Gastrocnemius medialis (tissue), 4 donors: ENCODE measurements at places on chromosomes 1 and 21.

GRCh38 chr1:60394436-60394835 is 320.9 kb upstream of the C1orf87 start:
- no peak for DNase-seq

- DNase-seq = no peak
Observed at GRCh38 chr21:41899426-41900202, 20.5 kb upstream of the PRDM15 start.

- no peak for DNase-seq
Observed at GRCh38 chr1:55309786-55310504, 94.8 kb upstream of the USP24 start.

DNA sequence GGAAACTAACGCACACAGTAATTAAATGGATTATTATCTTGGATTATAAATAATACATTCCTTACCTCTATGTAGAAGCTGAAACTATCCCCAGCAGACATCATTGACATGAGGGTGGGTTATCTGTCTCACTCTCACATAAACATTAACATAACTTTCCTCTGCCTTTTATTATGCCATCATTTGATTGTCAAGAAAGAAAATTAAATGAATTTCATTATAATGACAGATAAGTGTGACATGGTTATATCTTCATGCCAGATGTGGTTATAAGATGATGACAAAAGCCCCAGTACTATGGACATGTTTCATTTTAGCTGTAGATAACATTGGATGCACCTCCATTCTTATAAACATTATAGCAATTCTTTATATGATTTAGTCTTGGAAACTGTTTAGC is 476.5 kb downstream of the KCNT2 start:
- DNase-seq = no peak

GRCh38 chr1:31798433-31799195 is 17.2 kb downstream of the SPOCD1 start:
- DNase-seq = no peak

DNA sequence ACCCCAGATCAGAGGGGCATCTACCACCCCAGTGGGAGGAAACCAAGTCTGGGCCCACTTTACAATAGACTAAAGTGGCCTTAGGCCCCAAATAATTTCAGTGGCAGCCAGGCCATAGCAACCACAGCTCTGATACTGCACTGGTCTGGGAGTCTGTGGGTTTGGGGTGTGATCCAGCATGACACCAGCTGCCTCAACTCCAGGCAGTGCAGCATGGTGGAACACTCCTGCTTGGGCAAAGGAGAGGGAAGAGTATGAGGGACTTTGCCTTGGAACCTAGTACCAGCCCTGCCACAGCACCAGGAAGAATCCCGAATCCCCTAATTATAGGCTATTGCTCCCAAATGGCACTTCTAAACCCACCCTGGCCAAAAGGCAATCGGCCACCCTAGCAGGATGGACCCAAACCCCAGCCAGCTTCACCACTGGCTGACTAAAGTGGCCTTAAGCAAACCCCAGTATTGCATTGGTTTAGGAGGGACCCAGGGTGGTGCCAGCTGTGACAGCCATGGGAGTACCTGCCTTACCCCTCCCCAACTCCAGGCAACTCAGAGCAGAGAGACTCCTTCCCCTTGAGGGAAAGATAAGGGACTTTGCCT is 47.1 kb downstream of the PACC1 start:
- DNase-seq = no peak

DNA sequence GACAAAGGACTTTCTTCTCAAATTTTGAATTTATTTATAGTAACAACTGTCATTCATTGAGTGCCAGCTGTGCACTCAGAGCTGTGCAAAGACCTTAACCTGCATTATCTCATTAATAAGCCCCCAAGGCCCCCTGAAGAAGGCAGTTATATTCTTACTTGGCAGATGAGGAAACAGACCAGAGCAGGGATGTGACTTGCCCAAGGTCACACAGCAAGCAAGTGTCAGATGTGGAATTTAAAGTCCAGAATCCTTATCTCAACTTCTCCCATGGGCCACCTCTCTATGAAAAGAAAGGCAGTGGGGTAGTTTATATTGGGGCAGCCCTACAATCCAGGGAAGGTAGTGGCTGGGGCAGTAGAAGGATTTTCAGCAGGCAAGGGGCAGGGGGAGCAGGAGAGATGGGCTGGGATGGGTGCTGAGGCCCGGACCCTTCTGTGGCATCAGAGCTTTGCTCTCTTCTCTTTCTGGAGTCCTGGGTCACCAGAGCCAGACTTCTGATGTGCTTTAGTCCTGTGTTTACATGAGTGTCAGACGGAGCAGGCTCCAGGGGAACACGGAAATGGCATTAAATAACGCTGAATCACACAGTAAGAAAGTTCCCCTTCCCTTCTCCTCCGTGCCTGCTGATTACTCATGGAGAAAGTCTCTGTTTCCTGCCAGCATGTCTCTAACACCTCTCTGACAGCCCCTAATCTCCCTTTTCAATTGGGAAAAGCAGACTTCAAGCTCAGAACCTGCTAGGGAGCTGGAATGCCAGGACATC is 39.5 kb downstream of the EPHB2 start:
- no peak for DNase-seq

- DNase-seq = no peak
Observed at GRCh38 chr1:109818271-109818987, 54.7 kb upstream of the EPS8L3 start.

GRCh38 chr21:35050348-35051286 is 1.5 kb upstream of the RUNX1 start:
- no peak for DNase-seq
